ENCODE measurements at places on chromosomes 12 and 14. TPM values are rescaled to one million over a fixed set of nuclear protein-coding genes. Genes with fewer than 3 reads are reported as not detected.

DNA sequence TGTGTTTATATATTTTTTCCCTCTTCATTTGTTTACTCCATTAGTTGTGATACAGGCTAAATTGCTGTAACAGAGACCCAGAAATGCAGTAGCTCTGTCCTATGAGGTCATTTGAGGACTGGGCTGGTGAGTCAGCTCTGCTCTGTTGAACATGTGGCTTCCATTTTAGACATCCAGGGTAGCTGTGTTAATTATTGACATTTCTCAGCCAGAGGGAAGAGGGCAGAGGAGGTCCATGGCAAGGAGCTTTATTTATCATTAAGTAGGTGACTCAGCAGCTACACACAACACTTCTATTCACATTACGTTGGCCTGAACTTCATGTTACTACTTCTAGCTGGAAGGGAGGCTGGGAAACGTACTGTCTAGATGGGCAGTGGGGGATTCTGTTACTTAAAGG is 85.4 kb downstream of the PTCSC3 start:
- DNase-seq: no peak

DNA sequence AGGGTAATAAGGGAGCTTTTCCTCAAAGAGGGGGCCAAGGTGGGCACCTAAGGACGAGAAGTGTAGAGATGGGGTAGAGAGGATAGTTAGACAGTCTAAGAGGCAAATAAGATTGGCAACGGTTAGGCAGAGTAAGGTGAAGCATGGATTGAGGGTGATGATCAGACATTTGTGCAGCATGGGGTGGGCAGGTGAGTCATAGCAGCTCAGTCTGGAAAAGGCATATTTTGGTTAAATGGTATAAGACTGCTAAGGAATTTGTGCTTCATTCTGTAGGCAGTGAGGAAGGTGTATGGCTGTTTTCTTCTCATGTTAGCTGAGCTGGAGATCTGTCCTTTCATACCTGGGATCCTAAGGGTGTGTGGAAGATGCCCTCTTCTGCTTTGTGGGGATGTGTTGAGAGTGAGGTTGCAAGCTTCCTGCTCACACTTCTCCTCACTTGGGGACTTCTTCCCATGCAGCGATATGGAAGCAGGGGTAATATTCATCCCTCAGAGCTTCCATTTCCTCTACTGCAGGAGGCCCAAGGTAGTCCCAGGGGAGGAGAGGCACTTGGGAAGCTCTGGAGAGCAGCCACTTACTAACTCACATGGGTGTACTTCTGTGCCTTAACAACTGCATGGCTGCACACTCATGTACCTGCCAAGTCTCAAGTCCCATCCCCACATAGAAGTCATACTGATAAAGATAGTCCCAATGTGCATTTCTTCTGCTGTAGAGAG is 28.9 kb downstream of the GSG1 start:
- DNase-seq: no peak

GRCh38 chr12:74431801-74432200 is 105.8 kb upstream of the ATXN7L3B start:
- DNase-seq: no peak

DNA sequence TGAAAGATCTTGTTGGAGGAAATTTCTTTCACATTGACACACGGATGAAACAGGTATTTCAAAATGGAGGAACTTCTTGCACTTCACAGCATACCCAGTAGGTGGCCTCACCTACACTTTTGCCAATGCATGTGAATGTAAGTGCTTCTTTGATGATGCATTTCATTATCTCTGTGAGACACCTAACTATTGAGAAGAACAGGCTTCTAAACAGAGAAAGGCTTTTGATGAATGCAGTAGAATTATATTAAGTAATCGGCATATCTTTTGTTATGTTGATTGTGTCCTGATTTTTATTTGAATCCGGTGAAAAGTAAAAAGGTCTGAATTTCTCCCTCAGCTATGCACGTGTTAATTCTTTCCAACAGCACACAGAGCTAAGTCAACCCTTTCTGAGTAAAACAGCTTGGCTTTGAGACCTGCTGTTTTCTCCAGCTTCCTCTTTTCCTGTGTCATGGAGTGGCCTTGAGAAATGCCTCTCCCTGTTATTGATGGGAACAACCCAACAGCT is 399.0 kb downstream of the NAV3 start:
- no peak for DNase-seq

The LRRC9 gene
- not detected for polyA plus RNA-seq
